ENCODE measurements at places on chromosomes 7 and 10.
A peak's percentile ranks its signal among the peaks of the same experiment; 100 is the strongest.

DNA sequence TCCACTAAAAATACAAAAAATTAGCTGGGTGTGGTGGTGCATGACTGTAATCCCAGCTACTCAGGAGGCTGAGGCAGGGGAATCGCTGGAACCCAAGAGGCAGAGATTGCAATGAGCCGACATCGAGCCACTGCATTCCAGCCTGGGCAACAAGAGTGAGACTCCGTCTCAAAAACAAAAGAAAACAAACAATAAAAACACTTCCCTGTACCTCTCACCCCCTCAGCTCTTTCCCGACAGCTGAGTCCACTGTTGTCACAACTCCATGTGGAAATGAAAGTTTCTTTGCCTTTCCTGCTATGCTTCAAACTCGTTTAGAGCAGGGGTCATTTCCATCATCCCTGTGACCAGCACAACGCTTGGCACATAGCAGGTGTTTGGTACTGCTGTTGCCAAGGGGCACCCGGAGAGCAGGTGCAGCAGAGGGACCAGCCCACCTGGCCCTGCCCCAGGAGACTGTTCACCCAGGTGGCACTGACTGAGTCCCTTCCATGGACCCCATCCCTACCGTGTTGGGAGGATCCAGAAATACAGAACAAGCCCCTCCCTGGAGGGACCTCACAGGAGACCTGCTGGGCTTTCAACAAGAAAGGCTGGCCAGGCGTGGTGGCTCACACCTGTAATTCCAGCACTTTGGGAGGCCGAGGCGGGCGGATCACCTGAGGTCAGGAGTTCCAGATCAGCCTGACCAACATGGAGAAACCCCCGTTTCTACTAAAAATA, 4.9 kb downstream of the TMEM130 start:
- no peak for DNase-seq

- DNase-seq, result peak; percentile 98
Observed at GRCh38 chr7:28041508-28042314, 138.9 kb downstream of the JAZF1 start.

GRCh38 chr10:33901166-33901565, 566.7 kb upstream of the NRP1 start:
- peak; percentile 5 for DNase-seq

DNA sequence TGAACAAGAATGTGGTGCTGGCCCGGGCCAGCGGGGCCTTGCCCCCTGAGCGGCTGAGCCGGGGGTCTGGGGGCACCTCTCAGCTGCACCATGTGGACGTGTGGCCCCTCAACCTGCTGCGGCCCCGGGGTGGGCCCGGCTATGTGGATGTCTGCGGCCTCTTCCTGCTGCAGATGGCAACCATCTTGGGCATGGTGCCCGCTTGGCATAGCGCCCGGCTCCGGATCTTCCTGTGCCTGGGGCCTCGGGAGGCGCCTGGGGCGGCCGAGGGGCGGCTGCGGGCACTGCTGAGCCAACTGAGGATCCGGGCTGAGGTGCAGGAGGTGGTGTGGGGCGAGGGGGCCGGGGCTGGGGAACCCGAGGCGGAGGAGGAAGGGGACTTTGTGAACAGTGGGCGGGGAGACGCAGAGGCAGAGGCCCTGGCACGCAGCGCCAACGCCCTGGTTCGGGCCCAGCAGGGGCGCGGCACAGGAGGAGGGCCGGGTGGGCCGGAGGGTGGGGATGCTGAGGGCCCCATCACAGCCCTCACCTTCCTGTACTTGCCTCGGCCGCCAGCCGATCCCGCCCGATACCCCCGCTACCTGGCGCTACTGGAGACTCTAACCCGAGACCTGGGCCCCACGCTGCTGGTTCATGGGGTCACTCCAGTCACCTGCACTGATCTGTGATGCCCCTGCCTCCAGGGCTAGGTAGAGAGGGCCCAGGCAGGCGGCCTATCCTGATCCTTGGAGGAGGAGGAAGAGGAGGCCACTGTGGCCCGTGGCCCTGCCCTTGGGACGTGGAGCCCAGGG, 1.1 kb upstream of the TRIP6 start:
- DNase-seq, result no peak
